Heart right ventricle (tissue), 16 donors: ENCODE measurements at places on chromosomes 6 and 20. TPM values are rescaled to one million over a fixed set of nuclear protein-coding genes. Genes with fewer than 3 reads are reported as not detected.

- DNase-seq, result no peak
Observed at GRCh38 chr6:22942403-22942802, 373.0 kb downstream of the HDGFL1 start.

DNA sequence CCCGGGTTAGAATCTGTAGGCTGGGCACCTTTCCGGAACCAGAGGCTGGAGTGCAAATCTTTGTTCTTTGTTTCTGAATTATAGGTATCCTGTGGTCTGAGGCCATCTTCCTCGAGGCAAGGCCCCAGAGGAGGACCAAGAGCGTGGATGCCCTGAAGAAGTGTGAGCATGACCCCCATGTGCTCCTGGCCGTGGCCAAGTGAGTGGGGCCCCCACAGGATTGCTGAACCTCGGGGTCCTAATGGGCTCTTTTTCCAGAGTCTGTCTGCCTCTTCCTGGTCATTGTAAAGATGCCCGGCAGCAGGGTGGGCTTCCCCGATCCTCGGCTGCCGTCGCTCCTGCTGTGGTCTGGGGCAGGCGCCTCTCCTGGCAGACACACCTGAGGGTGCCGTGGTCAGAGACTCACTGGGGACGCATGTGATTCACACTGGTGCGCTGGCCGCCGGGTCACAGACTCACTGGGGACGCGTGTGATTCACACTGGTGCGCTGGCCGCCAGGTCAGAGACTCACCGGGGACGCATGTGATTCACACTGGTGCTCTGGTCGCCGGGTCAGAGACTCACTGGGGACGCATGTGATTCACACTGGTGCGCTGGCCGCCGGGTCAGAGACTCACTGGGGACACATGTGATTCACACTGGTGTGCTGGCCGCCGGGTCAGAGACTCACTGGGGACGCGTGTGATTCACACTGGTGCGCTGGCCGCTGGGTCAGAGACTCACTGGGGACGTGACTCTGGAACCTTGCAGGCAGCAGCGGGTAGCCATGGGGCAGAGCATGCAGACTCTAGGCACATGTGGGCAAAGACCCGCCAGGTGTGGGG, 6.5 kb upstream of the C20orf204 start:
- no peak for DNase-seq

- DNase-seq, result no peak
Observed at GRCh38 chr20:11158589-11158988, 484.8 kb upstream of the JAG1 start.

DNA sequence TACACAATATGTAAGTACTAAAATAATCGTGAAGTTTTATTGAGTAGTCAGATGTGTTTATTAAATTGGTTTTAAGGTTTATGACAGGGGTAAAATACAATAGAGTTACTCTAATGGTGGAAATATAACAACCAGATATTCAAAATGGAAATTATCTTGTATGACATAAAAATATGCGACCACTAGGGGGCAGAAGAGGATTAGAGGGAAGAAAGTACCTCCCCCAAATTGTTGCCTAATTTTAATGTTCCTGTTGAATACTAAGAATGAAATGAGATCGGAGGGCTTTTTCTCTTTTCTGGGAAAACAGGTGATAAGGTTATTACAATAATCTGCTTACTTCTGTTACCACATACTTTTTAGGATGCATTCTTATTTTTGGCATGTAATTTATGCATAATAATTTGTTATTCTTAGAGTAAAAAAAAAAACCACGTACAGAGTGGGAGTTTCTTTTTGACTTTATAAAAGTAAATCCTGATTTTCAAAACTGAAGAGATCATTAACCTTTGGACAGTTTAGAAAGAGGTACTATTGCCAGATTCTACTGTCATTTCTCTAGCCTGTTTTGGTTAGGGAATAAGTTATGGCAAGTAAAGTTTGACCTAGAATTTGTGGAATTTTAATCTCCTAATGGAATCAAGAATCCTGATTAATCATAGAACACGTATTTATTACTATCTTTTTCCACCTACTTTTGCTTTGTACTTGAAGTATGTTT, 159.2 kb downstream of the CD109 start:
- peak; percentile 42 for DNase-seq

DNA sequence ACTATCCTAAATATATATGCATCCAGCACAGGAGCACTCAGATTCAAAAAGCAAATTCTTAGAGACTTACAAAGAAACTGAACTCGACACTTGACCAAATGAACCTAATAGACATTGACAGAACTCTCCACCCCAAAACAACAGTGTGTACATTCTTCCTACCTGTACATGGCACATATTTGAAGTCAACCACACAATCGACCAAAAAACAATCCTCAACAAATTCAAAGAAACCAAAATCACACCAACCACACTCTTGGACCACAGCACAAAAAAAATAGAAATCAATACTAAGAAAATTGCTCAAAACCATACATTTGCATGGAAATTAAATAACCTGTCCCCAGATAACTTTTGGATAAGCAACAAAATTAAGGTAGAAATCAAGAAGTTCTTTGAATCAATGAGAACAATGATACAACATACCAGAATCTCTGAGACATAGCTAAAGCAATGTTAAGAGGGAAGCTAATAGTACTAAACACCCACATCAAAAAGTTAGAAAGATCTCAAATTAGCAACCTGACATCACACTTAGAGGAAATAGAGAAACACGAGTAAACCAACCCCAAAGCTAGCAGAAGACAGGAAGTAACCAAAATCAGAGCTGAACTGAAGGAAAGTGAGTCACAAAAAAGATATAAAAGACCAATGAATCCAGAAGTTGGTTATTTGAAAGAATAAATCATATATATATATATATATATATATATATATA, 12.5 kb upstream of the TREM1 start:
- DNase-seq, result no peak

DNA sequence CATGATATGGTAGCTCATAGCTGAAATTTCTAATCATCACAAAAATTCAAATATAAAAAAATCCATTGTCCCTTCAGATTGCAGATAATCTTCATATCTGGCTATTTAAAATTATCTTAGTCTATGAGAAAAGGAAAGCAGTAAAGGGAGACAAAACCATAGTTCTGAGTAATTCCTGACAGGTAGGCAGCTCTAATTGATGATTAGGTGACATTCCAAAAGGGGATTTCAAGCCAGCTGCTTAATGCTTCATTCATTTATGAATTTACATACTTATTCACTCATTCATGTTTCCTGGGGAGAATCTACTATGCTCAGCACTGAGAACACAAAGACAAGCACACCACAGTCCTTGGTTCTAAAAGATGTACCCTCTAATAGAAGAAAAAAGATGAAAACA, 437.1 kb downstream of the COL12A1 start:
- no peak for DNase-seq

DNA sequence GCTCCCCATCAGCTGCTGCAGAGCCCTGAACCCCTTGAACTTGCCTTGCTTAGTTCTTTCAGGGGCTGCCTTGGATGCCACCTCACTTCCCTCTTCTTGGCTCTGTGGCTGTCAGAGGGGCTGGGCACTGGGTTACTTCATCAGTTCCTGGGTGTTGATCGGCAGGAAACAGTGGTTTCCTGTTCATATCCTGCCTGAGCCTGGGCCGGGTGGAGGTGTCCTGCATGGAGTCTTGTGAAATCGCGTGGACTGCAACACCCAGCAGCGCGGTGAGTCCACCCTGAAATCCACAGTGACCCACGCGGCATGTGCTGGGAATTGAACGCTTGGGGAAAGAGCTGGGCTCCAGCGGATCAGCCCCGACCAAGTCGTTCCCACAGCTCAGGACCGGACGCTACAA, 97.5 kb downstream of the CDH26 start:
- peak; percentile 40 for DNase-seq

MYH7B gene
- 177 TPM for total RNA-seq

CDH26 gene
- total RNA-seq, result 0.91 TPM
